ENCODE measurements at places on chromosomes 1 and 21. TPM values are rescaled to one million over a fixed set of nuclear protein-coding genes. Genes with fewer than 3 reads are reported as not detected.
A peak's percentile ranks its signal among the peaks of the same experiment; 100 is the strongest.

GRCh38 chr1:117312453-117313138 is 54.7 kb upstream of the MAN1A2 start:
- DNase-seq = no peak

DNA sequence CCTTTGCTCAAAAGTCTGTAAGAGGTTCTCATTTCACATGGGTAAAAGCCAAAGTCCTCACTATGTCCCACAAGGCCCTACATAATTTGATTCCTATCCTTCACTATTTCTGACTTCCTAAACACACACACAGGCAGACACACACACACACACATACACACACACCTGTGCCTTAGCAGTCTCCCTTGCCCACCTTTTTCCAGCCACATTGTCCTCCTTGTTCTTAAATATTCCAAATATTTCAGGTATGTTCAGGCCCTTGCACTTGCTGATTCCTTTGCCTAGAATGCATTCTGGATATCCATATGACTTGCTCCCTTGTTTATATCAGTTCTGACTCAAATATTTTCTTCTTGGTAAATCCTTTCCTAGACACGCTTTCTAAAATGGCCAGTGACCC is 54.6 kb downstream of the NTNG1 start:
- no peak for DNase-seq

MMEL1 gene
- total RNA-seq = 1.8 TPM

G0S2 gene
- total RNA-seq = 35.0 TPM

DNA sequence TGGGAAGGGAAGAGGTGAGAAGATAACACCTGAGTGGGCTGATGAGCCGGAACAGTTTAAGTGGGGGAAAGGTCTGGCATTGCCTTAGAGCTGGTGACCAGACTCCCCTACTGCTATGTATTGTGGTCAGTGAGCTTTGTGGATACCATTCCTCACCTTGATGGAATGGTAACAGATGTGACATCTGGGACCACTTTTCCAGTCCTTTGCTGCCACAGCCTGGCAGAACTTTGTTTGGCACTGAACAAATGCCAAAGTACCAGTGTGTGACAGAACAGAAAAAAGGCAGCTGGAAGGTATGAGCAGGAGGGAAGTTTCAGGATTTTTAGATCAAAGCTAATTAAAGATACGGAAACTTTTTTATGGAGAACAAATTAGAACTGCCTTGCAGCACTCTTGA is 6.2 kb downstream of the MED8 start:
- DNase-seq = no peak

GRCh38 chr1:221939607-221940006 is 197.7 kb upstream of the DUSP10 start:
- no peak for DNase-seq

- no peak for DNase-seq
These were observed 367.6 kb upstream of the VAMP3 start for GRCh38 chr1:7403265-7404045.

DNA sequence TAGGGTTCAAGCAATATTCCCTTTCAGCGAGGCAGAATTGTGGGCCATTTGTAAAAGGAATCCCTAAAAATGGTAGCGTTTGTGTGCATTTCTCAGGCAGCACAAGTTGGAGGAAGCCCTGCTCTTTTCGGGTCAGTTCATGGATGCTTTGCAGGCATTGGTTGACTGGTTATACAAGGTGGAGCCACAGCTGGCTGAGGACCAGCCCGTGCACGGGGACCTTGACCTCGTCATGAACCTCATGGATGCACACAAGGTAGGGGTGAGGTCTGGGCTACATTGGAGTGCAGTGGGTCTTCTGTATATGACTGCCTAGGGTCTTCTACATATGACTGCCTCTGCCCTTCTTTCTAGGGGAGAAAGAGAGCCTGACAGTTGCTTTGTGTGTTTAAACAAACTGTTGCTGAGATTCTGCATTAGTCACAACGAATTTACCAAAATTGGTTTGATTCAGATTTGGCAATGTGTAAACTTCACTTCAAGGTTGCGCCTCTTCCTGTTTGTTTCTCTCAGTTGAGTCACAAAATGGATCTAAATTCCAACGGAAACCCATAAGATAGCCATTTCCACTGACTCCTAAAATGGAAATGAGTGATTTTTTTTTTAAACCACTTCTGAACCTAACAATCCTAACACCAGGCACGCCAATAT is 40.4 kb upstream of the BMP8A start:
- DNase-seq = no peak

- no peak for DNase-seq
These were observed 17.9 kb downstream of the EPRS1 start for GRCh38 chr1:220028346-220028895.

DNA sequence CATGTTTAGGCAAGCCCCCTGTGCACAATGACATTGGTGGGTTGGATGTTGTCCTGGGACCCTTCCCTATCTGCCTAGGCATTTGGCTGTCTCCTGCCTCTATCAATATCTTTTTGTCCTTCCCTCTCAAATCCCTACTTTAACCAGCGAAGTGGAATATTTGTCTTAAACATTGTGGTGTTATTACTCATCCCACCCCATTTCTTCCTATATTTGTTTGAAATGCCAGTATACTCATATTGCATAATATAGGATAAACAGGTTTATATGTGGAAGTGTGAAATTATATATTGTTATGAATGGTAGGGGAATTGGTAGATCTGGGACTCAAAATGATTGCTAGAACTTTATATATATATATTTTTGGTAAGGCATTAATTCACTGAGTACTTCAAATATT is 80.0 kb downstream of the ADGRL2 start:
- DNase-seq = no peak

LORICRIN gene
- not detected for total RNA-seq

KRTAP11-1 gene
- total RNA-seq = not detected

TRAPPC3 gene
- total RNA-seq = 51.4 TPM

DNA sequence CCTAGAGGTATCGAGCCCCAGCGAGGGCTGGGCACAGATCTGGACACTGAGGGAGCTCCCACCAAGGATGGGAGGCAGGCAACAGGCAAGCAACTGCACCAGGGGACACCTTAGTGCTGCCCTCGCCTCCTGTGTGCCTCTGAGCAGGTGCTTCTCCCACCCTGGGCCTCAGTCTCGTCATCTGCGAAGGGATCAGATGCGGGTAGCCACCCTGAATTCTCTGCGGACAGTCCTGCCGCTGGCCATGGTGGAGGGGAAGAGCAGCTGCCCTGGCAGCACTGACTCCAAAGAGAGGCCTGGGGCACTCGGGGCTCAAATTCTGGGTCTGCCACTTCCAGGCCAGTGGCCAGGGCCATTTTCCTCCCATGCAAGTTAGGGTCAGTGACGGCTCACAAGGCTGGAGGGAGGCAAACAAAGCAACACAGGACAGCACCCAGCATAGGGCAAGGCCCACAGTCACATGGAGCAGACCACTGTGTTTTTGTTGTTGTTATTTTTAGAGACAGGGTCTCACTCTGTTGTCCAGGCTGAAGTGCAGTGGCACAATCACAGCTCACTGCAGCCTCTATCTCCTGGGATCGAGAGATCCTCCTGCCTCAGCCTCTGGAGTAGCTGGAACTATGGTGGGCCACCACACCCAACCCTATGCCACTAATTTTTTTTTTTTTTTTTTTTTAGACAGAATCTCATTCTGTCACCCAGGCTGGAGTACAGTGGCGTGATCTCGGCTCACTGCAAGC is 7.1 kb upstream of the SDC3 start:
- peak; percentile 69 for DNase-seq

MEX3A gene
- 0.23 TPM for total RNA-seq

DNA sequence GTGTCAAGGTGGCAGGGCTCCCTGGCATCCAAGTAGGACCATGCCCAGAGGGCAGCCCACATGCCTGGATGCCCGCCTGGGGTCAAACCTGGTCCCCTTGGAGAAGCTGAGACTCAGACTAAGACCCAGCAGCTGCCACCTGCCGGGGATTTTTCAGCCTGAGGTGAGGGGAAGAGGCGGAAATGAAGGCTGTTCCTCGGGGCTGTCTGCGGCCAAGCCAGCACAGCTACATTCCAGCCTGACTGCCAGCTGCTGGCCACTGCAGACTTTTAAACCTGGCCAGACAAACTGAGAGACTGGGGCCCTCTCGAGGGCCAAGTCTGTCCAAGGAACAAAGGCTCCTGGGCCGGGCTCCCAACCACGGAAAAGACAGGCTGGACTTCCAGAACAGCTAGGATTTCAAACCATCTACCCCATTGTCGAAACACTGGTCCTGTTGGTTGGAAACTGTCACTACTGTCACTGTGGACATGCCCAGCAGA is 21.9 kb upstream of the PLEKHG5 start:
- no peak for DNase-seq

INAVA gene
- 0.51 TPM for total RNA-seq

FCRL6 gene
- 0.29 TPM for total RNA-seq

- peak; percentile 83 for DNase-seq
These were observed 66.8 kb upstream of the RGS7 start for GRCh38 chr1:241423541-241424479.

DNA sequence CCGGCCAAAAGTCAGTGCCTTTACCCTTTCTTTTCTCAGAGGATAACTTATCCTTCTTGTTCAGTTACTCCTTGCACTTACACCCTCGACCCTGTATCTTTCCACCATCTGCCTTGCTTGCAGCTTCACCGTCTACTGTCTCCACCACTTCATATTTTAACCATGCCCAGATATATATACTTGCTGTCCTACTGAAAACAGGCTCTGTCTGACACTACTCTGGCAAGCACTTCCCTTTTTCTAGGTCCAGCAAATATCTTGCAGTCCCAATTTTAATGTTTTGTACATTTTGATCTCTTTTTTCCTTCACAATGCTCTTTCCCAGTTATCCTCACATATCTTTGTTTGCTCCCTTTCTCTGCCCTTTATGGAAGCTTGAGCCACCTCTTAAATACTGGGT is 308.6 kb downstream of the TPR start:
- no peak for DNase-seq

GRCh38 chr1:165317612-165318011 is 38.9 kb downstream of the LMX1A start:
- no peak for DNase-seq

FCRL5 gene
- total RNA-seq = 0.32 TPM

DNA sequence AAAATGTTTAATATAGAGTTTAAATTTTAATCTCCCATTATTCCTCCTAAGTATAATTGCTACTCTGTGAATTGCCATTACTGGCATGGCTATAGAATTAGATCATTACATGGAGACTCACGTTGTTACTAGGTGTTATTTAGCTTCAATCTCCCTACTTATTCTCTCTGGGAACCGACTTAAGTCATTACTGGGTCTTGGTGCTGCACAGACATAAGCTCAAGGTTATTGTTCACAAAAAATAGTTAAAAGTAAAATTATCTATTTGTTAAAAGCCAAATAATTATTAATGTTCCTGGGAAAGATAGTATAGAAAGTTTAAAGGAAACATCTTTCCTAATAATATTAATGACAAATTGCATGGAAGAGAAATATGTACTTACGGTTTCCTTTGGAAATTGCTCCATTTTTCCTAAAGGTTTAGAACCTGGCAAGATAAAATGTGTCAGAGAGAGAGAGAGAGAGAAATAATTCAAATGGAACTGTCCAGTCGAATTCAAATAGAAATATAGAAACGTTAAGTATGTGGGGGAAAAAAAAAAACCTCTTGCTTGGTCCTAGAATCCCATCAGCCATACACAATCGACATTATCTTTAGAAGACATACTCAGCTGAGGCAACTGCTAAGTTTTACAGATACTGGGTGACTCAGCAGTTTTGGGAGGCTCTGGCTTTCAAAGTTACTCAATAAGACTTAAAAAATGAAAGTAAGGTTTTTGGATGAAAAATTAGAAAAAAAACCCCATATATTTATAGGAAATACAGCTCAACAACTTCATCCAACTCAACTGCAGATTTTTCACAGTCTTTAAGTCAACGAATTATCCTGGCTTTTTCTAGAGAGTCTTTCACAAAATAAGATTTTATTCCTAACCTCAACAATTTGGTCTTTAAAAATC is at the start of gene SPTA1:
Gene SPTA1 (minus strand): TSS at position 605 of the 899 bp plus-strand sequence. CDS start 198 bp downstream, at position 407.
- no peak for DNase-seq

DNA sequence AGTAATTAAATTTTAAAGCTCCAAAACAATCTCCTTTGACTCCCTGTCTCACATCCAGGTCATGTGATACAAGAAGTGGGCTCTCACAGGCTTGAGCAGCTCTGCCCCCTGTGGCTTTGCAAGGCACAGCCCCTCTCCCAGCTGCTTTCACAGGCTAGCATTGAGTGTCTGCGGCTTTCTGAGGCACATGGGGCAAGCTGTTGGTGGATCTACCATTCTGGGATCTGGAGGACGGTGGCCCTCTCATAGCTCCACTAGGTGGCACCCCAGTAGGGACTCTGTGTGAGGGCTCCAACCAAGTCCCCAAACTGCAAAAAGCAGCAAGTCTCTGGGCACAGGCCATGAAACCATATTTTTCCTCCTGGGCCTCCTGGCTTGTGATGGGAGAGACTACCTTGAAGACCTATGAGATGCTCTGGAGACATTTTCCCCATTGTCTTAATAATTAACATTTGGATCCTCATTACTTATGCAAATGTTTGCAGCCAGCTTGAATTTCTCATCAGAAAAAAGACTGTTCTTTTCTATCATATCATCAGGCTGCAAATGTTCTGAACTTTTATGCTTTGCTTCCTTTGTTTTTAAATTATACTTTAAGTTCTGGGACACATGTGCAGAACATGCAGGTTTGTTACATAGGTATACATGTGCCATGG is 554.1 kb upstream of the OLFM3 start:
- no peak for DNase-seq

MROH7 gene
- 4.8 TPM for total RNA-seq

- peak; percentile 84 for DNase-seq
These were observed 11.7 kb downstream of the NR5A2 start for GRCh38 chr1:200038981-200039848.

GRCh38 chr1:167668108-167668507 is 38.1 kb downstream of the RCSD1 start:
- DNase-seq = no peak

DNA sequence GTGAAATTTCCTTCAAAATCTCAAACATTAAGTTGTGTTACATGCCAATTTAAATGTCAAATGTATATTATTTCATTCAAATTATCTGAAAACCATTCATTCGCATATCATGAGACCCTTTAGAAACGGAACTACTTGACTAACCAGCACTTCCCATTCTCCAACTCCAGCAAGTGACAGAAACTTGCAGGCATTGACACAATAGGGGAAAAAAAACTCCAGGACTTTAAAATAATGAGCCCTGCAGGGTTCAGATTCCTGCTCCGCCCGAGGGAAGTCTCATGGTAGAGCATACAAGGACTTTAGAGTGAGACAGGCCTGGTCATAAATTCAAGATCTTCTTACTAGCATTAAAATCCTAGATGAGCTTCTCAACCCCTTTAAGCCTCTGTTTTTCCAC is 138.9 kb downstream of the NR5A2 start:
- DNase-seq = no peak

AQP10 gene
- total RNA-seq = 0.24 TPM

- no peak for DNase-seq
These were observed 26.2 kb downstream of the ARHGEF10L start for GRCh38 chr1:17565461-17566252.

DNA sequence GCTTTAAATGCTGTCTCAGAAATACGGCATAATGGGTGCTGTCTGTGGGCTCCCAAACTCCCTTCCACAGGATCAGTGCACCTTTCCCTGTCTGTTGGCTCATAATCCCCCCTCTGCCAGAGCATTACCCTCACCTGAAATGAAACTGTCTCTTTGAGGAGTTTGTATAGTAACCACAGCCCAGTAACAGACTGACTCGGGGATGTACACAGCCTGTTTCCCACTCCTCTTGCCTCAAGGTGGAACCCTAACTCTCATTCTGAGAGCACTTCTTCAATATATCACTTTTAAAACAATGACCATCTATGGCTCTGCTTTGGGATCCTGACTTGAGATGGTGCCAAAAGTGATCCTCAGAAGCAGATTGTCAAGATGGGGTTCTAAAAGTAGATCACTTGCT is 332.5 kb downstream of the AMY1C start:
- no peak for DNase-seq

All from posterior vena cava (tissue), 2 donors.